Activated CD8-positive, alpha-beta memory T cell treated with anti-CD3 and anti-CD28 coated beads, Interleukin-2, amount 10 ng/mL, durations not matched to agents 7 days and 5 days (primary cell): ENCODE measurements at places on chromosomes 6 and 20. TPM values are rescaled to one million over a fixed set of nuclear protein-coding genes. Genes with fewer than 3 reads are reported as not detected.

DNA sequence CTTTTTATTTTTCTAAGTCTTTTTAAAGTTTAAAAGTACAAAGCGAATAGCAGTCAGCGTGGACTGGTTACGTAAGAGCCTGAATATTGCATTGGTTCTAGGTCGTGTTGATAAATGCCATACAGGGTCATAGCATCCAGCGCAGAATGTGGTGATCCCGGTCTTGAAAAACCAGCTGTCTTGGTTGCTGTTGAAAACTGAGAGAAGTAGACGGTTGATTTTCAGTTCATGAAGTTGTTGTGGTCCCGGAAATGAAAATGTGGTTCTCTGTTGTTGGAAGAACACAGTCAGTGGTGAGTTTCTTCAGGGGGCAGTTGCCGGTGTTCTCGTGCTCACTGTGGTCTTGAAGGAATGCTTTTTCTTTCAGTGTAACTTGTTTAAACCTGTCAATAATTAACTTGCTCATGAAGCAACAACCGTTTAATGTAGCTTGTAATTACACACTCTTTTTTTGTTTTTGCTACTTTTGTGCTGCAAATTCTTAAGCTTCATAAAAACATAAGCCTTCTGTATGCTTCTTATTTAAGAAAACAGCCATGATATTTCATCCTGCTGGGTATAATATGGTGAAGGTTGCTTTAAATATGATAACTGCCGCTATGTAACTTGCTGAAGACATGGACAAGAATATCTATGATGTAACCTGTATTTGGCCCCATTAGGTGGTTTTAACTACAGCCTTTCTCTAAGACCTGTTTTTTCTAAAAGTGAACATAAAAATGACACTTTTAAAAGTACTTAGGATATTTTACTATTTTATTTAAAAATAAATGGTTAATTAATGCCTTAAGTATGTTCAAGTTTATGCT lies 64.8 kb upstream of the KIF25 start:
- H3K4me3 ChIP-seq: no peak overlapping the region
- H3K27me3 ChIP-seq: peaks cover 2% of the 10 kb centered on the region
- H3K27ac ChIP-seq: no peak overlapping the region
- no peak for DNase-seq
- H3K36me3 ChIP-seq: no peaks in the 10 kb centered on the region
- no peaks in the 10 kb centered on the region for H3K4me1 ChIP-seq

- H3K27me3 ChIP-seq: no peaks in the 10 kb centered on the region
- peaks cover 10% of the 10 kb centered on the region for H3K4me1 ChIP-seq
- peaks cover 44% of the 10 kb centered on the region for H3K36me3 ChIP-seq
- H3K4me3 ChIP-seq: no peak overlapping the region
These were observed 11.9 kb downstream of the C6orf89 start for GRCh38 chr6:36897609-36898008.

GRCh38 chr6:147870506-147871110 lies 362.1 kb downstream of the SAMD5 start:
- no peaks in the 10 kb centered on the region for H3K4me1 ChIP-seq
- no peaks in the 10 kb centered on the region for H3K36me3 ChIP-seq
- no peak for DNase-seq

DNA sequence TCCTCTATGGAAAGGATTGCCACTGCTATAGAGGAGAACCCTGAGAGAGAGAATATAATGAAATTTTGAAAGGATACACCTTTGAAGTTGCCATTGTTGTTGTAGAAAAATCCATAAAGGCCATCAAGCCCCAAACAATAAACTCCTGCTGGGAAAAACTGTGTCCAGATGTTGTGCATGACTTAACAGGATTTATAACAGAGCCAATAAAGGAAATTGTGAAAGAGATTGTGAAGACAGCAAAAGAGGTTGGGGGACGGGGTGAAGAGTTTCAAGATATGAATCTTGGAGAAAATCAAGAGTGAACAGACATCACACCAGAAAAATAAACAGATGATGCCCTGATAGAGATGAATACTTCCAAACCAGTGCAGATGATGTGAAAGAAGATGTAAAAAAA lies 396.4 kb downstream of the BCKDHB start:
- no peak for DNase-seq
- no peaks in the 10 kb centered on the region for H3K4me1 ChIP-seq
- H3K27ac ChIP-seq: no peak overlapping the region
- H3K4me3 ChIP-seq: no peak overlapping the region
- H3K36me3 ChIP-seq: no peaks in the 10 kb centered on the region
- peaks cover 12% of the 10 kb centered on the region for H3K27me3 ChIP-seq

DNA sequence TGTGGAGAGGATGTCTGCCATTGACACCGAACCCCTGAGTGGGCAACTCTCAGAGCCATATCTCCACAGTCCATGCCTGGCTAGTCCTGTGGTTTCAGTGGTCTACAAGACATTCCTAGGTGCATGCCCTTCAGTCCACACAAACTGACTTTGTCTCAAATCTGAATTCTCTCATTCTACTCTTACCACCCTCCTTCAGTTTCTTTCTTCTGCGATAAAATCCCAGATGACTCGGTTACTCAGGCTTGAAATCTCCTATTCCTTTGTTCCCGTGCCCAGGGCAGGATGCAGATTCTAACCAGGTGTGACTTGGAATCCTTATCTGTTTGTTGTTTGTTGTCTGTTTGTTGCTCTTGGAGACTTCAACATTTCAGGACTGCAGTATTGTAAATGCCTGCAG lies 9.3 kb downstream of the CDS2 start:
- H3K36me3 ChIP-seq: peaks cover 17% of the 10 kb centered on the region
- DNase-seq: no peak
- H3K27me3 ChIP-seq: no peaks in the 10 kb centered on the region
- H3K4me1 ChIP-seq: peaks cover 18% of the 10 kb centered on the region
- H3K27ac ChIP-seq: no peak overlapping the region
- H3K4me3 ChIP-seq: no peak overlapping the region

DNA sequence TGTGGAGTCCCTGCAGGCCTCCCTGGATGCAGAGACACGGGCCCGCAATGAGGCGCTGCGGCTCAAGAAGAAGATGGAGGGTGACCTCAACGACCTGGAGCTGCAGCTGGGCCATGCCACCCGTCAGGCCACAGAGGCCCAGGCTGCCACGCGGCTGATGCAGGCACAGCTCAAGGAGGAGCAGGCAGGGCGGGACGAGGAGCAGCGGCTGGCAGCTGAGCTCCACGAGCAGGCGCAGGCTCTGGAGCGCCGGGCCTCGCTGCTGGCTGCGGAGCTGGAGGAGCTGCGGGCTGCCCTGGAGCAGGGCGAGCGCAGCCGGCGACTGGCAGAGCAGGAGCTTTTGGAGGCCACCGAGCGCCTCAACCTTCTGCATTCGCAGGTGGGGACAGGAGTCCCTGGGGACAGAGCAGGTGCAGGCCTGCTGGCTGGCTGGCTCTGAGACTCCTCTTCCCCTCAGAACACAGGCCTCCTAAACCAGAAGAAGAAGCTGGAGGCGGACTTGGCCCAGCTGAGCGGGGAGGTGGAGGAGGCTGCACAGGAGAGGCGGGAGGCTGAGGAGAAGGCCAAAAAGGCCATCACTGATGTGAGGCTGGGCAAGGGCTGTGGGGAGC lies 44.7 kb downstream of the MYH7B start:
- H3K4me3 ChIP-seq: no peak overlapping the region
- no peaks in the 10 kb centered on the region for H3K27me3 ChIP-seq
- H3K36me3 ChIP-seq: peaks cover 20% of the 10 kb centered on the region
- DNase-seq: no peak

GRCh38 chr6:3209114-3210023 lies 18.1 kb downstream of the TUBB2B start:
- H3K27ac ChIP-seq: no peak overlapping the region
- H3K36me3 ChIP-seq: peaks cover 1% of the 10 kb centered on the region
- H3K4me1 ChIP-seq: peaks cover 20% of the 10 kb centered on the region
- DNase-seq: peak; percentile 59
- H3K27me3 ChIP-seq: peaks cover 15% of the 10 kb centered on the region

GRCh38 chr6:18445228-18445627 lies 58.1 kb downstream of the RNF144B start:
- H3K4me1 ChIP-seq: no peaks in the 10 kb centered on the region
- no peak for DNase-seq
- H3K27me3 ChIP-seq: no peaks in the 10 kb centered on the region
- H3K27ac ChIP-seq: no peak overlapping the region
- H3K36me3 ChIP-seq: no peaks in the 10 kb centered on the region

GRCh38 chr6:1867197-1867596 lies 257.5 kb downstream of the FOXC1 start:
- H3K4me1 ChIP-seq: no peaks in the 10 kb centered on the region
- no peak overlapping the region for H3K4me3 ChIP-seq
- H3K27ac ChIP-seq: no peak overlapping the region
- H3K27me3 ChIP-seq: no peaks in the 10 kb centered on the region
- DNase-seq: no peak

DNA sequence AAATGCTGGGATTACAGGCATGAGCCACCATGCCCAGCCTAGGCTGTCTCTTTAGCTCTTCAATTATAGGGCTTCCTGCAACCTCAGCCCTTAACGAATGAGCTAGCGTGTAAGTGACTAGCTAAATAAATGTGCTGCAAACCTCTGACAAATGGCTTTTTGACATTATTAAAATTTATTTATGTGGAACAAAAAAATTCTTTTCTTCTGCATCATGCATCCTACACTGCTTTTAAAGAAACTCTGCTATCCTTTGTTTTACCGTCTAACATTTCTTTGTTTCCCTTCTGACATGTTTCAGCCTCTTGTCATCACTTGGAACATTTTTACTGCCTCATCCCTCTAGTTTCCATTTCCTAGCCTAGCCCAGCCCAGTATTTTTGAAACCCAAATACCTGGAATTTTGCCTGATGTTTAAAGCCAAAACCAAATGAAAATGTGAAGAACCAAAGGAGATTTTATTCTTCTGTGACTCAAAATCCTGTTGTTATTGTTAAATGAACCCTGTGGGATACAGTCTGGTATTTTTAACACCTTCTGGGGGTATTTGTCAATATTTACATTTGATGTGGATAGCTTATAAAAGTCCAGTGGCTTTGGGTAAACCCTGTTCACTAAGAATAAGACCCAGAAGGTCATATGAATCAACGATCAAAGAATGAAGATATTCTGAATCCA lies 9.5 kb downstream of the NT5E start:
- no peak for DNase-seq
- peaks cover 89% of the 10 kb centered on the region for H3K4me1 ChIP-seq
- peaks cover 2% of the 10 kb centered on the region for H3K27me3 ChIP-seq
- H3K36me3 ChIP-seq: peaks cover 21% of the 10 kb centered on the region

GRCh38 chr6:33319939-33320314 lies 2.4 kb upstream of the ZBTB22 start:
- H3K27me3 ChIP-seq: no peaks in the 10 kb centered on the region
- no peak for DNase-seq
- peak overlapping the region; percentile 33 for H3K27ac ChIP-seq

DNA sequence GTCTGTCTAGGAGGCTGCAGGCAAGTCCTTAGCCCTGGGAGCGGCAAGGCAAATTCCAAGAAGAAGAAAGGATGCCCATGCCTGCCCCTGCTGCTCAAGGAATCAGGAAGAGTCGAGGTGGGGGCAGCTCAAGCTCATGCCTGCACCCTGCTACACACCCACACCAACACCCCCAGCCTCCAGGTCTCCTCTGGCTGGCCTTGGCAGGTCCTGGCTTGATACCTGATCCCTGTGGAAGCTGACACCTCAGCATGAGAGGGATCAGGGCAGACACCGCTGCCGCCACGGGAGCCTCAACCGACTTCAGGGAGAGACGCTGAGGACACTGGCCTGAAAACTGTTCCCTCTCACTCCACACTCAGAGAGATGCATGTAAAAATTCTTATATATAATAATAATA lies 35.5 kb upstream of the MAFB start:
- no peak overlapping the region for H3K4me3 ChIP-seq
- H3K4me1 ChIP-seq: no peaks in the 10 kb centered on the region
- H3K36me3 ChIP-seq: no peaks in the 10 kb centered on the region
- no peak for DNase-seq
- H3K27me3 ChIP-seq: peaks cover 28% of the 10 kb centered on the region
- no peak overlapping the region for H3K27ac ChIP-seq

DNA sequence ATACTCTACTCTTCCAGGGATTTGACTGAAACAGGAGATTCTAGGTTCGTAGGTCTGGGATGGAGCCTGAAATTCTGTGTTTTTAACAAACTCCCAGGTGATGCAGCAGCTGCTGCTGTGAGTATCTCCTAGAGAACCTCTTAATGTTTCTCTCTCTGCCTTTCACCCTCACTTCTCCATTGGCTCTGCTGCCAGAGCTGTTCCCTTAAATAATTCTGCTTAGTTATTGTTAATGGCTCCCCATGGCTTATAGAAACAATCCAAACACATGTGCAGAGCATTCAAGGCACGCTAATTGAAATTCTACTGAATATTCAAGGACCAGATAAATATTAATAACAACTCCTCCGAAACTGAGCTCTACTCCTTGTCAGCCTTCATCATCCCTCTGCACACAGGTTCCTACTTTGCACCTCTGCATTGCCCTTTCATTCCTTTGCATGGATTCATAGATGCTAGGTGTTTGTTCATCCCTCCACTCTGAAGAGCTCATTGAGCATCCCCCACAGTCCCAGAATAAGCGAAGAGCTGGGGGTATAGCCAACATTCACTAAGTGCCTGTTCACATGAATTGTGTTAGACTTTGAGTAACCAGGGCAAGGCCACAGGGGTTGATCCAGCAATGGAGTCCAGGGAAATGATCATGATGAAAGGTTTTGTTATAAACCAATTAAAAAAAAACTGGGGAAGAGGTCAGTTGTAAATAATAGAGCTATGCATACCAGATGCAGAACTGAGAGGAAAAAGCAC lies 488.4 kb upstream of the JAG1 start:
- H3K27me3 ChIP-seq: no peaks in the 10 kb centered on the region
- H3K4me3 ChIP-seq: no peak overlapping the region
- H3K36me3 ChIP-seq: no peaks in the 10 kb centered on the region
- no peak for DNase-seq
- H3K27ac ChIP-seq: no peak overlapping the region

- no peak overlapping the region for H3K4me3 ChIP-seq
- no peak for DNase-seq
- no peaks in the 10 kb centered on the region for H3K36me3 ChIP-seq
- H3K27ac ChIP-seq: no peak overlapping the region
- peaks cover 47% of the 10 kb centered on the region for H3K27me3 ChIP-seq
- no peaks in the 10 kb centered on the region for H3K4me1 ChIP-seq
These were observed 19.9 kb upstream of the BPIFA2 start for GRCh38 chr20:33148040-33148439.

- DNase-seq: no peak
- peaks cover 3% of the 10 kb centered on the region for H3K36me3 ChIP-seq
- H3K27me3 ChIP-seq: no peaks in the 10 kb centered on the region
- no peak overlapping the region for H3K27ac ChIP-seq
- H3K4me3 ChIP-seq: no peak overlapping the region
These were observed 596.1 kb upstream of the NRSN1 start for GRCh38 chr6:23529902-23530301.

GRCh38 chr6:97214671-97215070 lies 68.3 kb downstream of the MMS22L start:
- no peaks in the 10 kb centered on the region for H3K27me3 ChIP-seq
- H3K36me3 ChIP-seq: peaks cover 23% of the 10 kb centered on the region
- H3K4me1 ChIP-seq: peaks cover 8% of the 10 kb centered on the region
- no peak overlapping the region for H3K4me3 ChIP-seq
- H3K27ac ChIP-seq: no peak overlapping the region
- no peak for DNase-seq

ZBP1 gene
- 56.8 TPM for total RNA-seq

DLL1 gene
- 0.37 TPM for total RNA-seq

PANK2 gene
- total RNA-seq: 82.3 TPM

DCDC2 gene
- not detected for total RNA-seq

FOXF2 gene
- not detected for total RNA-seq
